ENCODE measurements at places on chromosomes 11 and 22. TPM values are rescaled to one million over a fixed set of nuclear protein-coding genes. Genes with fewer than 3 reads are reported as not detected.
A peak's percentile ranks its signal among the peaks of the same experiment; 100 is the strongest.

Gene L3MBTL2
- polyA plus RNA-seq = 29.3 TPM

Gene TNNT3
- polyA plus RNA-seq = 5.3 TPM

Gene GAL3ST3
- polyA plus RNA-seq = 4.6 TPM

Gene SLC37A2
- 1.4 TPM for polyA plus RNA-seq

Gene OR6A2
- polyA plus RNA-seq = 0.04 TPM

Gene SCUBE2
- polyA plus RNA-seq = 6.1 TPM

Gene ARHGAP20
- polyA plus RNA-seq = 4.1 TPM

Gene RANGAP1
- polyA plus RNA-seq = 45.4 TPM

Gene P2RY6
- polyA plus RNA-seq = 1.1 TPM

DNA sequence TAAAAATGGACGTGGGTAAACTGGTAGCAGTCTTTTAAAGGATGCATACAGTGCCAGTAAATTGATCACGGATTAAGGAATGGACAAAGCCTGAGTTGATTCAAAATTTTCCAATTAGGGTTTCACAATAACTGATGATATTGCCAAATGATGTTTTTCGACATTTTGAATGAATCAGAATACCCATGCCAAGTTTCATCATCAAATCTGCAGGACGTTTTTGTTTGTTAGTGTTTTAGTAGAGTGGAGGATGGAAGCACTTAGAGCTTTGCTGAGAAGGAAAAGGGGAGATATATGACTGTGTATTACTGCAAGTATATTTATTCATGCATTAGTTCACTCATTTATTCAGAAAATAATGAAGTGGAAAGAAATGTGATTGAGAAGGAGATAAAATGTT lies 78.3 kb downstream of the SLC17A6 start:
- no peak for DNase-seq

GRCh38 chr11:3984896-3985295 lies 109.7 kb upstream of the RRM1 start:
- no peak for DNase-seq

DNA sequence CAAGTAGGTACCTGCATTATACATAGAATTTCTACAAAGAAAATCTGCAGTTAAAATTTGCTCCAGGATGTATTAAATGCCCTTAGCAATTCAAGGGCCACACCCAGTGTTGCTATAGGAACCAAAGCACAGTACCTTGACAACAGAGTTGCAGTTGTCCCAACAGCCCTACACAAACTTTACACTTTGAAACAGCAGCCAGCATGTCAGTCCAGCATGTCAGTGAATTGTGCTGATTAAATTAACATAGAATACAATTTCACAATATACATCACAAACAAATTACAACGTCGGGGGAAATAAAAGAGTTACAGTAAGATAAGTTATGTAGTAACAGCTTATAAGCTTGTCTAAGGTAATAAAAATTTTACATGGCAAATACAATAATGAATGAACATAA lies 389.2 kb downstream of the SOX6 start:
- no peak for DNase-seq

DNA sequence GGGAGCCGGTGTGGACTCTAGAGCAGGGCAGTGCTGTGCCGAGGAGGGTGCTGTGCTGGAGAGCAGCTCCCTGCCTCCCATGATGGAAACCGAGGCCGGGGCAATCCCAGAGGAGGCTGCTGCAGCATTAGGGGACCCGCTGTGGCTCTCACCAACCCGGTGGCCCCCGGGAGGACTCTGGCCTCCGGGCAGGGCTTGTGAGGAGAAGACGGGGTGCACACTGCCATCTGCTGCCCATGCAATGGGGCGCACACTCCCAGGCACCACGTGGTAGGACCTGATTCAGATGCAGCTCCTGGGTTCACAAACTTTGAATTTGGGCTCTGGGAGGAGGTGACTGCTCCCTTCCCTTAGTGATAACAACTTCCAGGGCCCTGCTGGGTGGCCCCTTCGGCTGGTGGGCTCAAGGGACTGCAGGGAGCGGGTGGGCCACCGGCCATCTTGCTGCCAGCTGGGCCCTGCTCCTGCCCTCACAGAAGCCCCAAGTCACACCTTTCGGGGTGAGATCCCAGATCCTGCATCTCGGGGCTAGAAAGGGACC lies 93.8 kb upstream of the FGF3 start:
- DNase-seq = no peak

GRCh38 chr11:35247863-35248262 lies 108.9 kb downstream of the CD44 start:
- no peak for DNase-seq

DNA sequence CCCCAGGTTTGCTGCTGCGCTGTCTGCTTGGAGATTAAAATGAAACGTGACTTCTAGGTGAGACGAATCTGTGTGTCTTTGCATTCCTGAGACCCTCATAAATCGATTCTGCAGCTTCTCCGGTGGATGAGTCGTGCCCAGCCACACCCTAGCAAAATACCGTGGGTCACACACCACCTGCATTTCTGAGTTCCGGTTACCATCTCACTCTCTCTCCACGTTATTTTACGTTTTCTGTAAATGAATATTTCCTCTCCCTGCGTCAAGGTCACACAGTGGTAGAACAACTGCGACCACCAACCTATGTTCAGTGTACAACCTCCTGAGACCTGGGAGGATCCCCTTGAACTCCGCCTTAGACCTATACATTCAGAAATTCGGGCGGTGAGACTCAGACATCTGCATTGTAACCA lies 1.1 kb downstream of the YWHAH start:
- no peak for DNase-seq

DNA sequence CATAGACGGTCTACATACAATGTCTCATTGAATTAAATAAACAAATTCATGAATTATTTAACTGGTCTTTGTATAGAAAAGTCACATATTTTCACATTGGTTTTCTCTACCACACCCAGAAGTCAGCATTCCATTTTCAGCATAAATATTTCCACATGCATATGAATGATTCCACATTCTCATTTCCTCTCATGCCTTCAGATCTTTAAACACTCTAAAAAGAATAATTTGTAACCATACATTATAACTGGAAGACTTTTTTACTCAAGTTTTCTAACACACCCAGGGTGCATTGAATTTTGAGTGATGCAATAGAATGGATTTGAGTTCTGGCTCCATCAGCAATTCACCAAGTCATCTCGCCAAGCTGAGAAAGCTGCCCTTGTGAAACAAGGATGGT lies 501.8 kb upstream of the TENM4 start:
- no peak for DNase-seq

DNA sequence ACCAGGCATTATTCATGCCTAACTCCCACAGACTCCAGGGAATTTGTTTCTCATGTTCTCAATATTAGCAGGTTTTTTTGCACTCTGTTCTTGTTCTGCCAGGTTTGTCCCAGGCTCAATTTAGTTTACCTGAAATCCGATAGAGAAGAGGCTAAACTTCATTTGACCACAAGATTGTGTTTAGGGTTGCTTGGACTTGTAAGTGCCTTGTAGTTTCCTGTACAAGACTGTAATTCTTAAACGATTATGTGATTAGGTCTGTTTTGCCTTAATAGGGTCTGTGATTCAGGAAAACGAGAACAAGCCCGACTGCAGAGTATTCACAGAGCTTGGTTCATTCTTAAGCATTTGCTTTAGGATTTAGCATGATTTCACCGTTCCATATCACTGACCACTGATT lies 1.8 kb downstream of the PRSS23 start:
- no peak for DNase-seq

DNA sequence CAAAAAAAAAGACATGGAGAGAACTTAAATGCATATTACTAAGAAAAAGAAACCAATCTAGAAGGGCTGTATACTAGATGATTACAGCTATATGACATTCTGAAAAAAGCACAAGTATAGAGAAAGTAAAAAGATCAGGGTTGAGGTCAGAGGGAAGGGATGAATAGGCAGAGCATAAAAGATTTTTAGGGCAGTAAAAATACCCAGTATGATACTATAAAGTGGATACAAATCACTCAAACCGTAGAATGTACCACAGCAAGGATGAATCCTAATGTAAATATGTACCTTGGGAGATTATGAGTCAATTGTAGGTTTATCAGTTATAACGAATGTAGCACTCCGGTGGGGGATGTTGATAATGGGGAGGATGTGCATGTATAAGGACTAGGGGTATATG lies 29.4 kb upstream of the SMCO4 start:
- DNase-seq = no peak

DNA sequence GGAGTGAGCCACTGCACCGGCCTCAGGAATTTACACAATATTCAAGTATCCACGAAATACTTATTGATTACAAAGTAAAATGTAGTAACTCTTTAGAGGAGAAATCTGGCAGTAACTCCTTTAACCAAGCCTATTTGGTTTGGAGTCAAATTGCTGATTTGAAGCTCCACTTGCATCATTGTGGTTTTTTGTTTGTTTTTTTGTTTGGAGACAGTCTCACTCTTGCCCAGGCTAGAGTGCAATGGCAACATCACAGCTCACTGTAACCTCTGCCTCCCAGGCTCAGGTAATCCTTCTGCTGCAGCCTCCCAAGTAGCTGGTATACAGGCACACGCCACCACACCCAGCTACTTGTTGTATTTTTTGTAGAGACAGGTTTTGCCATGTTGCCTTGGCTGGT lies 6.4 kb upstream of the QSER1 start:
- DNase-seq = no peak

- no peak for DNase-seq
These were observed 94.5 kb downstream of the ZC3H12C start for GRCh38 chr11:110187731-110188130.

DNA sequence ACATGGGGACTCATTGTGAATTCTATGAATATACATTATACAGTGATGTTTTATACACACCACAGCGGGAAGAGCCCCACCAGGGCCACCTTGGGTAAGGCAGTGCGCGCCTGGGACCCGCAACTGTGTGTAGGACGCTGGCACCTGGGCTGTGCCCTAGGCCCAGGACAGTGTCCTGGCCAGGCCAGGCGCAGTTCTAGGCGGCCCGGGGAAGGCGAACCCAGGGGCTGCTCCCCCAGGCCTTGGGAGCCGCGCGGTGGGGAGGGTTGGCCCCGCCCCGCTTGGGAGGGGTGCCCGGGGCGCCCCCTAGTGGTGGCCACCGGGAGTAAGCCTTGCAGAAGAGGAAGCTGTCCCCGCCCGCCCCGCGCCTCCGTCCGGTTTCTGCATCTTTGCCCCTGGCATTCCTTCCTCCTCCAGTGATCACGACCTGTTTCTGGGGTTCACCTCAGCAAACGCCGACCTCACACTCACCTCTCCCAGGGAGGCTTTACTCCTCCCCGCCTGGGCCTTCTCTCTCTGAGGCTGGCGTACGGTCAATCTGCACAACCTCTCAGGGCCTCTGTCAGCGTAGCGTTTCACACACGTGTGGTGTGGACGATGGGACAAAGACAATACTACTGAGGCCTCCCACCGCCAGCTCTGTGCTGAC lies 9.5 kb upstream of the EHD1 start:
- DNase-seq = no peak

- no peak for DNase-seq
These were observed 29.3 kb downstream of the RPL3 start for GRCh38 chr22:39289975-39290720.

- DNase-seq = no peak
These were observed 7.5 kb upstream of the C11orf97 start for GRCh38 chr11:94504689-94505293.

DNA sequence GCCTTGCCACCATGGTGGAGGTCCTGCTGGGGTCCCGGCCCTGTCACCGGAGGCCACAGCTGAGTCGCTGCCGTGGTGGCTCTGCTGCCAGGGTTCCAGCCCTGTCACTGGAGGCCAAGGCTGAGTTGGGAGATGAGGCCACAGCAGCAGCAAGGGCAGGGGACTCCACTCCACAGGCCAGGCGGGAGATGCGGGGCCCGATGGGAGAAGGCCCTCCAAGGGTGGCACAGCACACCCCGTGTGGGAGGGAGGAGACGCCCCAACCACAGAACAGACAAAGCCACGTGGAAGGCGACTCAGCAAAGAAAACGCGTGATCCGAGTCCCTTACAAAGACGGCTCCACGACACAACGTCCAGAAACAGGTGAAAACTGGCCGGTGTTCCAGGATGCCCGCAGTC lies 159.3 kb downstream of the BRD1 start:
- DNase-seq = no peak

DNA sequence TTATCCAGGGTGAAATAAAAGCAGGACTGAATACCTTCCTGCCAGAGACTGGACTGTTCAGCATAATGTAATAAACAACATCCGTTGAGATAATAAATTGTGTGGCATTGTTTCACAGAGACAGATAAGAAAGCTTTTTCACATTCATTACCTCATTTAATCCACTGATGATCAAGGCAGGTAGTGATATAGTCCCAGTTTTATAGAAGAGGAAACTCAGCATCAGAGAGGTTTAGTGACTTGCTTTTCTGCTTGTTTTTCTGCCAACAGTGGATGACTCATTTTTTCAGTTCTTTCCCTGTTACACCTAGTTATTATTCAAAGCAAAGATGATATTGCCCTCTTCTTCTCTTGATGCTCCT lies 4.0 kb downstream of the MYO18B start:
- DNase-seq = no peak

DNA sequence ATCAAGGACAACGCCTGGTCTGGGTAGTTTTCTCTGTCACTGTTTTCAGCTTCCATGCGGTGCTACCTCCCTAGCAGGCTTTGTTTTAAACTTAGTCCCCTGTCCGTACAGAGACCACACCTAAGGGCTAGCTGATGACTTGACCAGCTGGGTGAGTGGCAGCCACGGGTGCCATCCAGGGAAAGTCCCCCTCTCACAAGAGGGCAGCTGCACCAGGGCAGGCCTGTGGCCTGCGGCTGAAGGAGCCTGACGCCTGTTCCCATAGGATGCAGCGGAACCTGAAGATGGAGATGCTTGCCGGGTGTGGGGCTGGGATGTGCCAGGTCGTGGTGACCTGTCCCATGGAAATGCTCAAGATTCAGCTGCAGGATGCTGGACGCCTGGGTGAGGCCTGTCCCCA lies 19.9 kb downstream of the SLC25A18 start:
- no peak for DNase-seq

GRCh38 chr11:68832476-68833181 lies 9.1 kb downstream of the CPT1A start:
- no peak for DNase-seq

- DNase-seq = no peak
These were observed 34.9 kb downstream of the P4HA3 start for GRCh38 chr11:74276581-74276980.

GRCh38 chr22:27299181-27300085 lies 502.1 kb downstream of the MN1 start:
- no peak for DNase-seq

- peak; percentile 27 for DNase-seq
These were observed 54.1 kb upstream of the BDNF start for GRCh38 chr11:27754035-27755017.

Data from right renal cortex interstitium (tissue), 3 donors.